ENCODE measurements at places on chromosomes 2 and 18. TPM values are rescaled to one million over a fixed set of nuclear protein-coding genes. Genes with fewer than 3 reads are reported as not detected.
A peak's percentile ranks its signal among the peaks of the same experiment; 100 is the strongest.

DNA sequence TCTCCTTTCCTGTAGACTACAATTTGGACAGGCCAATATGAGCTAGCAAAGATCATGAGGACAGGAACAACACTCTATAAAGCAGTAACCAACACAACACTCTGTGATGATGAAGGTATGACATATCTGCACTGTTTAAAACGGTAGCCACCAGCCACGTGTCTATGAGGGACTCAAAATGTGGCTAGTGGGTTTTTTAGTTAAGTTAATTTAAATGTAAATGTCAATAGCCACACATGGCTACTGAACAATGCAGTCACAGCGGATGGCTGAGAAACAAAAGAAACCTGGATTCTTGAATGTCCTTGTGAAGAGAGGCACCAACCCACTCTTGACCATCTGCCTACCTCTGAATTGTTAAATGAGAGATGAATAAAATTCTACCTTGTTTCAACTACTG is 33.9 kb downstream of the FANCL start:
- DNase-seq = no peak

- no peak for DNase-seq
Measured at GRCh38 chr2:98818164-98818563, 87.2 kb upstream of the MGAT4A start.

GRCh38 chr2:209772290-209772685 is 656 bp downstream of the UNC80 start:
- no peak for DNase-seq

DNA sequence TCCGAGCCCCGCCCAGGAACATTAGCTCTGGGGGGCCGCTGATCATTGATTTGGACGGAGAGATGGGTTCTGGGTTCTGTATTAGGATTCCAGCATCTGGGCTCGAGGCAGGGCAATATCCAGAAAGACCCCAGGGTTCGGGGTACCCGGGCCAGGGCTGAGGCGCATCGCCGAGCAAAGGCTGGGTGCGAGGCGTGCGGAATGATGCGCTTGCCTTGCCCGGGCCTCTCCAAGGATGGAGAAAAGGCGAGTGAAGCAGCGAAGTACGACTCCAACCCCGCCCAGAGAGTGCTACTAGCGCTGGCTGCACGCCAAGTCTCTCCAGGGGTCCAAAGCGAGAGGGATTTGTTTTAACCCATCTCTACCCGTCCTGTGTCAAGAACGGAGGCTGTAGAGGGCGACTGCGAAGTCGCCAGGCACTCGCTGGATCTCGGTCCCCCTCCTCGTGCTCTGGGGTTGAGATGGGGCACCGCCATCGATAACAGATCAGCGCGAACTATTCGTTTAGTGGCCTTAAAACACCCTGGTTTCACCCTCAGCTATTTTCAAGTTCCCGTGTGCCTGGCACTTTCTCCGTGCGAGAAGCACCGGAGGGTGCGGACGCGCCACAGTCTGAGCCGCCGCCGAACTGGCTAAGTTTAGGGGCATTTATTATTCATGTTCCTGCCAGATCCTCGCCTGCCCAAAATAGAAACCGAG is 1.9 kb downstream of the ADCYAP1 start:
- DNase-seq = no peak

DNA sequence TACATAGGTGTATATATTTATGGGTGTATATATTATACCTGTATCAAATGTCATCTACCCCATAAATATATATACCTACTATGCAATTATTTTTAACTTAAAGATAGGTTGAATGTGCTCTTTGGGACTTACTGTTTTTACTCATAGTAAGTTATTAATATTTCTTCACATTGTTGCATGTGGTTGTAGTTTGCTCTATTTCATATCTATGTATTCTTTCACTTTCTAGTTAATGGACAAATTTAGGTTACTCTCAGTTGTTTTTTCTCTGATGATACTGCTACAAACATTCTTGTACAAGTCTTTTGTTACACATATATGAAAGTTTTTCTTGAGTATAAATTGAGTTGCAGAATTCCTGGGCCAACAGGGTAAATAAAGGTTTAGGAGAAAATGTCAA is 601.8 kb upstream of the ID2 start:
- DNase-seq = no peak

GRCh38 chr18:60861575-60861974 is 471.7 kb upstream of the CDH20 start:
- DNase-seq = no peak

DNA sequence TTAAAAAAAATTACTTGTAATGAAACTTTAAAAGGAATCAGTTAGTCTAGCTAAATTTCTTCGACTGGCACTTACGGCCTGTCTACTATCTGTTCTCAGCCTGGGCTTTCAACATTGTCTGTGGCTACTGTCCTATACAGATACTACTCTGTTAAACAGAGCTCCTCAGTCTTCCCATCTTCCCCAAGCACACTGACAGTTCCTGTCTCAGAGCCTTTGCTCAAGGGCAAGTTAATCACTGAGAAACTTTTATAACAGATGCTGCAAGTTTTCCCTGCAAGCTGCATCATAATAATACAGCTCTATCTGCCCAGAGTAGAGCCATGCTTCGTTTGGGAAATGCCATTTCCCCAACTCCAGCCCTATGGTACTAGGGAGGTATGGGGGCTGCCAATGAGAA is 11.3 kb upstream of the YPEL5 start:
- DNase-seq = no peak

GRCh38 chr18:48184118-48184517 is 225.1 kb downstream of the ZBTB7C start:
- no peak for DNase-seq

DNA sequence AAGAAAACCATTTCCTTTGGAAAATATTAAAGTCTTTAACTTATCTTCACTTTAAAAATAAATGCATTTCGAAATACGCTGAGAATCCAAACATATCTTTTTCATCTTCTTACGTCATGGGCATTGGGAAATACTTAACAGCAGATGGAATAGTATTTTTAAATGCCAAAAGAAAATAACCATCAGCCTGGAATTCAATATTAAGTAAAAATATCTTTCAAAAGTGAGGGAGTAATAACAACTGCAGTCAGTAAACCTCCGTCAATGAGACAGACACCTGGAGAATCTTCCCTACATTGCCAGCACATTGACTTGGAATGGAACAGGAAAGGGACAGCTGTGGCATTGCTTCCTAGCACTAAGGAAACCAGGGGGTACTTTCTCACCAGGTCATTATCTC is 290.4 kb upstream of the TNP1 start:
- no peak for DNase-seq

GRCh38 chr2:21317131-21317530 is 193.4 kb downstream of the TDRD15 start:
- DNase-seq = peak; percentile 32

DNA sequence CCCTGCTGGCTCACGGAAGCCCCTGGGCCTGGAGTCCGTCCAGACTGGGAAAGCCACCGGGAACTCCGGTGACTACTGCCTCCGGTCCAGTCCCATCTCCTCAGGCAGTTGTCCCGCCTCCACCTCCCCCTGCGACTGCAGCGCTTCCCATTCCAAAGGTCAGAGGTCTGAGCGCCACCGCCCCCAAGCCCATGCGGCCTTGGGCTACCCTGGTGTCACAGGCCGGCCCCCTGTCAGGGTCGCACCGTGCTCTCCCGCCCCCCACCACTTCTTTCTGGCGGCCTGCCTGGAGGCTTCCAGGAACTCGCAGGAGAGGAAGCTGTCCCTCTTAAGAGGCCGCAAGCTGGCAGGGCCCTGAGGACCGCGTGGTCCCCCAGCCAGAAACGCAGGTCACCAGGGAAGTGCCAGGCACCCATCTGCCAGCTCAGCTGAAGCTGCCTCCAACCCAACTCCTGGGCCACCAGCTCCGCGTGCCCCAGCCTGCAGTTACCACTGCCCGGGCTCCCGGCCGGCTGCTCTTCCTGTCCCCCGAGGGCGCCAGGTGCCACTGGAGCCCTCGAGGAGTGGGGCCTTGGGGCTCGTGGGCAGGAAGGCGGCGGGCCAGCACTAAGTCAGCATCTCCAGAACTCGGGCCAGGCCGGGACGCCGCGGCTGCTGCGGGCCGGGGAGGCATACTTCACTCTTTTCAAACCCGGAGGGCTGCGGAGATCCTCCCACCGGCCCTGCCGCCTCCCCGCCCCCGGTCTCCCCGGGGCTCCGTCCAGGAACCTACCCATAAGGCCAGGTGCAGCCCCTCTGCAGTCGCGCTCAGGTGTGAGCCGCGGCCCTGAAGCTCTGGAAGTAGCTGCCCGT is 83.3 kb upstream of the POMC start:
- DNase-seq = peak; percentile 62

DNA sequence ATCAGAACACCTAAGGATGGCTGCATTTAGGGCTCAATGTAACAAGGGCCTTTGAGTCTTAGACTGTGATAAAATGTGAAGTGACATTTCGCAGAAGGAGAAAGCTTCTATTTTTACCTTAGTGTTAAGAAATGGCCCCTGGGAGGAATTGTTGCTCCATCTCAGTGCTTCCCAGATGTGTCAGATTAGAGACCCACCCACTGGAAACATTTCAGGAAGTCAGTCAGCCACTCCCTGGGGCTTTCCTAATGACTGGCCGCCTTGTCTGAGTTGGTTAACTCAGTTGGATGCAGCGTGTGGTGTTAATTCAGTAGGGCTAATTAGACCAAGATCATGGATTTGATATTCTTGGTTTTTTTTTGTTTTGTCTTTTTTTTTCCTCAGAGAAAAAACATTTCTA is 355.9 kb downstream of the PIK3C3 start:
- no peak for DNase-seq

DNA sequence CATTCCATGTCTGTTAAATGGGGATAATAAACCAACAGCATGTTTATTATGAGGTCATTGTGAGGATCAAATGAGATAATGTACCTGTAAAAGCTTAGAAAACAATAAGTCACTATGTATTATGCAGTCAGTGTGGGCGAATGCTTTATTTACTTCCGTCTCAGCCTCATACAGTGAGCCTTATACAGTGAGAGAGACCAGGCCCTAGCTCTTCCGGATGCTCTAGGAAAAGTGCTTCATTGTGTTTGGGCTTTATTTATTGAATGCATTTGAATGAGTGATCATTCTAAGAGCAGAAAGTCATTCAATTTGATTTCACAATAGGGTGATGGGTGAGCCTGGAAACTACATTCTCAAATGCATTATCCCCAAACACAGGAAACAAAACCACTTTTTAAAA is 603.9 kb upstream of the FANCL start:
- no peak for DNase-seq

DNA sequence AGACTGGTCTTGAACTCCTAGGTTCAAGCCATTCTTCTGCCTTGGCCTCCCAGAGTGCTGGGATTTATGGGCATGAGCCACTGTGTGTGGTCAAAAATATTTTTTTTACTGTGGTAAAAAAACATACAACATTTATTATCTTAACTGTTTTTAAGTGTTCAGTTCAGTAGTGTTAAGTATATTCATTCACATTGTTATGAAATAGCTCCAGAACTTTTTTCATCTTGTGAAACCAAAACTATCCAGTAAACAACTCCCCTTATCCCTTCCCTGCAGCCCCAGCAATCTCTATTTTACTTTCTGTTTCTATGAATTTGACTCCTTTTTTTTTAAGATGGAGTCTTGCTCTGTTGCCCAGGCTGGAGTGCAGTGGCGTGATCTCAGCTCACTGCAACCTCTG is 9.3 kb downstream of the RMC1 start:
- no peak for DNase-seq

GRCh38 chr18:24016643-24017042 is 2.1 kb downstream of the TTC39C start:
- no peak for DNase-seq

DNA sequence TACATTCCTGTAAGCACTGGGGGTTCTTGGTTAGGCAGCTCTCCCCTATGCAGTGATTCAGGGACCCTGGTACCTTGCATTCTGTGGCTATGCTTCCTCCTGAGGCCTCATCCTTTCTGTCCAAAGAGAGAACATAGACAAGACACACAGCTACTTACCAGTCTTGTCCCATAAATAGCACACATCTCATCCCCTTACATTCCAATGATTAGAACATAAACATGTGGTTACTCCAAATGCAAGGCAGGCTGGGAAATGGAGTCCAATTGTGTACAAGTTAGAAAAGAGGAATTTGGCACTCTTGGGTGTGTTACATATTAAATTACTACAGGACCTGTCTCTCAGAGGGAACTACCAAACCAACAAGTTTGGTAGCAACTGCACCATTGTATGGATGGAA is 171.3 kb downstream of the ARHGAP15 start:
- DNase-seq = no peak

DNA sequence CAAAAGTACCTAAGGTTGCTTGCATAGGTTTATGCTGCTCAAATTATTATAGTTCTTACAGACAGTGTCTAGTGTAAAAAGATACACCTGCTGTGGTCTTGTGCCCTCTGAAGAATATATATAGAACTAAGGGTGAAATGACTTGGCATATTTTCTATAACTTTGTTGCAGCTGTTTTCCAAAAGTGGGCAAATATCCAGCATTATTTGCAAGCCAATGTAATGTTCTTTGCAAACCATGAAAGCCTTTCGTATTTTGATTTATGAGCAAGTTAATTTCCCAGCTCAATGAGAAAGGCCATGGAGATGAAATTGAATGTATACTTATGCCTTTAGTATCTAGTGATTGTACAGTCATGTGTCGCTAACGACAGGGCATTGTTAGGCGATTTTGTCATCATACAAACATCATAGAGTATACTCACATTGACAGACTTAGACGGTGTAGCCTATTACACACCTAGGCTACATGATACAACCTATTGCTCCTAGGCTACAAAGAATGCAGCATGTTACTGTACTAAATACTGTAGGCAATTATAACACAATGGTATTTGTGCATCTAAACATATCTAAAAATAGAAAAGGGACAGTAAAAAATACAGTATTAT is 116.3 kb downstream of the PLCL1 start:
- DNase-seq = no peak

DNA sequence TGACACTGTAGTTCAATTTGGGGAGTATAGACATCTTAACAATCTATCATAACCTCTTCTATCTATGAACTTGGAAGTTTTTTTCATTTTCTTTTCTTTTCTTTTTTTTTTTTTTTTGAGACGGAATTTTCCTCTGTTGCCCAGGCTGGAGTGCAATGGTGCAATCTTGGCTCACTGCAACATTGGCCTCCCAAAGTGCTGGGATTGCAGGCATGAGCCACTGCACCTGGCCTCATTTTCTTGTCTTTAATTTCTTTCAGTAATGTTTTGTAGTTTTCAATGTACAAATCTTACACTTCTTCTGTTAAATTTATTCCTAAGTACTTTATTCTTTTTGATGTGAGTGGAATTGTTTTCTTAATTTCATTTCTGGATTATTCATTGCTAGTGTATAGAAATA is 14.6 kb downstream of the ASAP2 start:
- DNase-seq = no peak

- peak; percentile 39 for DNase-seq
Measured at GRCh38 chr2:188527581-188527993, 235.9 kb downstream of the GULP1 start.

The FKBP1B gene
- 2.5 TPM for polyA plus RNA-seq

The DTNB gene
- polyA plus RNA-seq = 4.7 TPM

The NOSTRIN gene
- 9.6 TPM for polyA plus RNA-seq

The SP3 gene
- polyA plus RNA-seq = 66.5 TPM

The KATNAL2 gene
- polyA plus RNA-seq = 12.8 TPM

The ID2 gene
- polyA plus RNA-seq = 26.7 TPM

The IHH gene
- polyA plus RNA-seq = not detected

The MROH2A gene
- polyA plus RNA-seq = not detected

The KCNF1 gene
- polyA plus RNA-seq = 3.7 TPM

The HMSD gene
- polyA plus RNA-seq = not detected

The NYAP2 gene
- 0.59 TPM for polyA plus RNA-seq

Measured in hindlimb muscle (tissue), 1 donor.